ENCODE measurements at places on chromosomes 1 and 21.

GRCh38 chr1:24022581-24023361 lies 42.6 kb upstream of the SRSF10 start:
- DNase-seq, result no peak

GRCh38 chr1:10969267-10969970 lies 43.0 kb upstream of the TARDBP start:
- DNase-seq, result no peak

DNA sequence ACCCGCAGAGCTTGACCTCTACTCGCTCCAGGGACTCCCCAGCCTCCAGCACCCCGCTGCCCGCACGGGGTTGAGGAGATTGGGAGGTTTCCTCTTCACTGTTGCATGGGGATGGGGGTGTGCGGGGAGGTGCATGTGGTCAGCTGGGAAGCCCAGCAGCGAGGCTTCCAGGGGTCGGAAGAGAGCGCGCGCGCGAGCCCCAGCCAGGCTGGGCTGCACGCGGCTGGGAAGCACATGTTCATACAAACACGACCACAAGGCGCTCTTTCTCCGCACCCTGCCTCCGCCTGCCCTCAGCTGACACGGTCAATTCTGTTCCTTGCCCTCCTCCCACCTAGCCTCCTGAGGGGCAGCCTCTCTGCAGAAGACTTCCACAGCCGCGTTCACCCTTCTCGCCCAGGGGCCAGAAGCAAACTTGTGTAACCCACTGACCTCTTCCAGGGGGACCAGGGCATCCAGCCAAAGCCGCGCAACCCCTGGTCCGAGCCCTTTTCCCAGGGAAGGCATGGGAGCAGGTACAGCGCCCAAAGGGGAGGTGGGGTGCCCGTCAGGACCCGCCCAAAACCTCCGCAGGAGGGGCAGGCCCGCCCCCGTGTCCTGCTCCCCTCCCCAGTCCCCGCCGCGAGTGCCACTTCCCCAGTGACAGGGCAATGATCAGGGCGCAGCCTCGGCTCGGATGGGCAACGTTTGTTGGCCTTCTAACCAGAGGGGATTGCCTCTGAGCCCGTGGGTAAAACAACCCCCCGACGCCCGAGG lies 1.3 kb downstream of the COL24A1 start:
- DNase-seq, result no peak

- DNase-seq, result peak; percentile 38
Measured at GRCh38 chr1:209651138-209651587, 1.1 kb downstream of the LAMB3 start.

DNA sequence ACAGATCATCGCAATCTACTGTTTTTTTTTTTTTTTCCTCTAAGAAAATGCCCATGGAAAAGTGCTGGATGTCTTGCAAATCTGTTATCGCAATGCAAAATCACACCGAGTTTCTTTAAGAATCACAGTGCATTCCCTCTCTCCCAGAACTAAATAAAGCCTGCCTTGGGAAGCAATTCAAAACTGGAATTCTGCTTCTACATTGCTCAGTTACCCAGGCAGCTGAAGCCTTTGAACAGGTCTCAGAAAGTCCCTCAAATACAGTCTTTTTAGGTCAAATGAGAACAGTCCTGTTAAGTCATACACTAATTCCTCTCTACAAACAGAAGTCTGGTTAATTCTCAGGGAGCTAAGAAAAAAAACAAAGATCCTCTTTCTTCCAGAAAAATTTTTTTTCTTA lies 46.3 kb downstream of the SLC30A10 start:
- DNase-seq, result no peak

DNA sequence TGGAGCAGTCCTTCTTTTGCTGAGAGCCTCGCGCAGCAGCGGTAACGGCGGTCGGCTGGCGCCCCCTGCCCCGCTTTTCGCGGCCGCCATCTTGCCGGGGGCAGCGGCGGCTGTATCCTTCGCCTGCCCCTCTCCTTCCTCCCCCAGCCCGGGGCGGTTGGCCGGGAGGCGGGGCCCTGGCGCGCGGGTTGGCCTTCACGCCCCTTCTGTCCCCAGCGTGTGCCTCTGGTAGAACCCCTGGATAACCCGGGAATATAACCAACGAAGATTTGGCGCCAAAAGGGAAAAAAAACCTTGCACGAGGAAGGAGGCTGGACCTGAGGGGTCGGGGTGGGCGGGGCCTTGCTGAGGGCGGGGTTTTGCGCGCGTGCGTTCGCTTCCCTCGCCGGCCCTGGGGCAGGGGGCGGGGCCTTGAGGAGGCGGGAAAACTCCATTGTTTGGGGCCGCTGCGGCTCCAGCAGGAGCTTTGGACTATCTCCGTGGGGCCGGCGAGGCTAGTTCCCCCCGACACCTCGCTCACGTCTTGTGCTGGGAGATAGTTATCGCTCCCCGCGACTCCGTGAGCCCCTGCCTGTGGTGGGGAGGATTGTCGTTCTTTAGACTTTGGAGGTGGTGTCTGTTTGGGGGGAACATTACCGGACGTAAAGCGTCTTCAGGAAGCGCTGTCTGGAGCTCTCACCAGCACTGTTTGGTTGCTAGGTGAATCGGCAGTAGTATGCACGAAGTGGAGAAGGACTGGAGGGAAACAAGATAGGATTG lies 689 bp downstream of the NASP start:
- DNase-seq, result peak; percentile 72

DNA sequence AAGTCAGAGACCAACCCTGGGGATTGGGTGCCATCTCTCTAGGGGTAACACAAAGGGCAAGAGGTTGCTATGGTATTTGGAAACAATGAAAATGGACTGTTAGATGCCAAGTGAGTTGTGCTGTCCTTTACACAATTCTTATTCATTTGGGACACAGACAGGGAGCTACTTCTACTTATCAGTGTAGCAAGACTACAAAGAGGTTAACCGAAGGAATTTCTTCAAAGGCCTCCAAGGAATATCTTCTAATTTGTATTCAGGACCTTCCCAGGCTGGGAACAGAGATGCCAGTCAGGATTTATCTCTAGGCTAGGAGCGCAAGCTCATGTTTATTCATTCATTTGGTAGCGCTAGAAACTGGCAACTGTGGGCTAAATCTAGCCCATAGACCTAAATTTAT lies 2.6 kb downstream of the NAXE start:
- no peak for DNase-seq

GRCh38 chr1:65264197-65264929 lies 45.0 kb upstream of the DNAJC6 start:
- no peak for DNase-seq

GRCh38 chr1:72942008-72942407 lies 659.7 kb upstream of the NEGR1 start:
- no peak for DNase-seq

DNA sequence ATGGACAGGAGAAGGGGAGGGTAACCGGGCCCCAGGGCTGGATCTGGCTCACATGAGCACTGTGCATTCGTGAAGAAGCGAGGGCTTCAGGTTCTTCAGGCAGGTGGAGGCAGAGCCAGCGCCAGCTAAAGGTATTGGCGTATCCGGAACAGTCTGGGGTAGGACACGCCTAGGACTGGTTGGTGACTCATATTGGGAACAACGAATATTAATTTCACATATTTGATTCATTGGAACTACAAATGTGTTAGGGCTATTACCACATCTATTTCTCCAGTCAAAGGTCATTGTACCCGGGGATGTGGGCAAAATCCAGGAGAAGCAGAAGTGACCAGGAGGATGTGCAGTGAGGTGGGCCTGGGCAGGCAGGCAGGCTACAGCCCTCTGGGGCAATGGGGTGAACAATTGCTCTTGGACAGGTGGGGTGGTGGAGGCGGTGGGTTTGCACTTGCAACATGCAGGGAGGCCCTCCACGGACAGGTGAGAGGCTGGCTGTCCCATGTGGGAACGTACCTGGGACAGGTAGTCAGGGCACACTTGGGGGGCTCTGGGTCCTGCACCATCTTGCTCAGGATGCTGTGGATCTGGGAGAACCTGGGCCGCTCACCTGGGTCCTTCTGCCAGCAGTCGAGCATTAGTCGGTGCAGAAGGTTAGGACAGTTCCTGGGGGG lies 26.7 kb downstream of the CDCA8 start:
- DNase-seq, result no peak

- no peak for DNase-seq
Measured at GRCh38 chr21:44425895-44426662, 29.2 kb upstream of the LRRC3 start.

GRCh38 chr1:230107941-230108340 lies 40.9 kb downstream of the GALNT2 start:
- DNase-seq, result no peak

GRCh38 chr1:181712711-181713110 lies 229.4 kb downstream of the CACNA1E start:
- DNase-seq, result no peak

DNA sequence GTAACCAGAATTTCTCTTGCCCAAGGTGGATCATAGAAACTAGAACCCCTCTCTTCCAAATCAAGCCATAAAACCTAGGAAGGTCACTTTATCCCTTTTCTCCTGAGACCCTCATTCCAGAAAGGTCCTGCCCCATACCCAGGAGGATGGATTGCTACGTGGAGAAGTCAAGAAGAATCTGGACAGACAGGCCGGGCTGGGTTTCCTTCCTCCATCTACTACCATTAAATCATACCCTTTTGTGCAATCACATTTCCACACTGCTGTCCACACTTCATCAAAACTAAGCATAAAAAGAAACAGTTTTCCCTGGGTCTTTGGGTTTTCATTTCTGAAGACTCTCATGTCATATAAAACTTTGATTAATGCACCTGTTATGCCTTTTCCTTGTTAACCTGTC lies 65.4 kb downstream of the C21orf91 start:
- DNase-seq, result no peak

GRCh38 chr1:185408700-185409270 lies 91.7 kb upstream of the IVNS1ABP start:
- DNase-seq, result no peak

DNA sequence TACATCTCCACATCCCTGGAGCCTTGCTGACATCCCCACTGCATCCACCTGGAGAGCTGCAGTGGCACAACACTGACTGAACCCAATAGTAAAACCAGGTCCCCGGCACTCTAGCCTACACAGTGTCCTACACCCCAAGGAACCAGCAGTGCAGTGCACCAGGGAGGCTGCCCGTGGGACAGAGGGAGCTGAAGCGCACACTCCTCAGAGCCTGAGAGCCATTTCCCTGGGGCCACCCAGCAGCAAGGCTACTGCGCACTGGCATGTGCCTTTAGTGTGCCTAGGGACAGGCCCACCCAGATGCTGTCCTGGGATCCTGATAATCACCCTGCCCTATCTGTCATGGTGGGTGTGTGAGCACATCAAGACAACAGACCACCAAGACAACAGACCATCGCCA lies 31.9 kb downstream of the NSL1 start:
- no peak for DNase-seq

DNA sequence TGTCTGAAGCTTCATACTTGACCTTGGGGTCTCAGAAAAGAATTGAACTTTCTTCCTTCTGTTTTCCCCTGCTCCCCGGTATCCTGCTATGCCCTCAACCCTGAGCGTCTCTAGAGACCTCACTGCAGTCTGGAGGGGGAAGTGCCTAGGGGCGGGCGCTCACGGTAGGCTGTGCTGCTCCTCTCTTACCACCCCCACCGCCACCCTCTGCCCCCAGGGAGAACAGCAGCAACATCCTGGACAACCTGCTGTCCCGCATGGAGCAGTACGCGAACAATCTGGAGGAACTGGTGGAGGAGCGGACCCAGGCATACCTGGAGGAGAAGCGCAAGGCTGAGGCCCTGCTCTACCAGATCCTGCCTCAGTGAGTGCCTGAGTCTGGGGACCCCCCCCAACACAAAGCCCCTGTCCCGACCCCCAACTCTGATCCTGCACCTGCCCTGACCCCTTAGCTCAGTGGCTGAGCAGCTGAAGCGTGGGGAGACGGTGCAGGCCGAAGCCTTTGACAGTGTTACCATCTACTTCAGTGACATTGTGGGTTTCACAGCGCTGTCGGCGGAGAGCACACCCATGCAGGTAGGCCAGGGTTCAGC lies 10.3 kb downstream of the NPR1 start:
- no peak for DNase-seq

DNA sequence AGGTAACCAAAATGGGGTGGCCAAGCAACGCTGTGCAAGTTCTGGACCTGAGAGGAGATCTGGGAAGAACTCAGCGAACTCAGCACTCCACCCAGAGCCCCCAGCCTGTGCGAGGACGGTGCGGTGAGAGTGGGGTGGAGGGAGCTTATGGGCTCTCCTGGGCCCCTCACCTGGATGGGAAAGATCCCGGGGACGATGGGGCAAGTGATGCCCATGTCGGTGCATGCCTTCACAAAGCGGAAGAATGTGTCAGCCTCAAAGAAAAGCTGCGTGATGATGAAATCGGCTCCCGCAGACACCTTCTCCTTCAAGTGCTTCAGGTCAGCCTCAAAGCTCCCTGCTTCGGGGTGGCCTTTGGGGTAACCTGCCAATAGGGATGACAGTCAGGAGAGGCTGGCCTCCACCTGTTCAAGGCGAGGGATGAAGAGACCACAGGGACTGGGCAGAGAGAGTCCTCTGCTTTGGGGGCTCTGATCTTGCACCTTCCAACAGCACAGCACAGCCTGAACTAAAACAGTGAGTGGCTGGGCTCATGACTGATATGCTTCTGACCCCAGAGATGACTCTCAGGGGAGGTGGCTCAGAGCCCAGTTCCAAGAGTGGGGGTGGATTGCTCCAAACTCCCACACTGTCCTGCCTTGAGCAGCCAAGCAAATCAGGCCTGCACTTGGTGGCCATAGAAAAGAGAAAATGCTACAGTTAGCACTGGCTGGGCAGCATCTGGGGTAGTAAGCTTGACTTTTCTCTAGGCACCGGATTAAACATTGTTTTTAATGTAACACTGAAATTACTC lies 9.5 kb downstream of the MTHFR start:
- no peak for DNase-seq

- no peak for DNase-seq
Measured at GRCh38 chr1:201299968-201300367, 16.7 kb downstream of the PKP1 start.

DNA sequence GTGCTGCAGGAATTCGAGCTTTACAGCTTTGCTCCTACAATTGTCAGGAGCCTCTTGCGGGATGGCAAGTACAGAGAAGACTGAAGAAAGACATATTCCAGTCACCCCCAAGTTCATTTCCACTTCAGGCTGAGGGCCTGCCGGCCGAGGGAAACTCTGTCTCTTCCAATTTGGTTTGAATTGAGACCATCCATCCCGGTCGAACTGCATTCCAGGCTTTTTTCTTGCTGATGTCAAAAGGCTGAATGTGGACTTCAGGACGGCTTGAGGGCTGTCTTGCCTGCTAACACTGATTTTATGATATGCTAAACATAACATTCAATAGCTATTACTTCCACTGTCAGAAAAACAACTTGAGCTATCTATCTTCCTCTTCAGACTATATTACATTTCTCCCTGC lies 79.8 kb upstream of the PLXNA2 start:
- no peak for DNase-seq

DNA sequence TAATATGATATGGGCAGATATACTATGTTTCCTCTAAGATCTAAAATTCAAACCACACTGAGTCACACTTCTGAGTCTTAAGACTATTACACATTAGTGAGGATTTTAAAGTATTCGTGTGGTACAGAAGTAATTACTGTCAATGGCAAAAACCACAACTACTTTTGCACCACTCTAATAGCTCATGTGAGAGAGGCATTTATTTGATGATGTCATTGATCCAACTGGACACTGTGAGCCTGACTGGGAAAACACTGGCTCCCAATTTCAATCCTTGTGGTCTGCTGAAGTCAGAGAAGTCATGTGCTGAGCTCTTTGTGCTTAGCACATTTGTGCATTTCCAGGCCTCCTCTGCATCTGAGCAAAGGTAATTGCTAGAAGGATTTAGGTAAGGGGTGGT lies 377.8 kb downstream of the USH2A start:
- DNase-seq, result no peak

Data from activated T-helper 1 cell treated with anti-CD3 and anti-CD28 coated beads, Interleukin-2, amount 50 U/mL, for 16 hours (primary cell).